Fibroblast of lung (primary cell): ENCODE measurements at places on chromosomes 12 and 14.
A peak's percentile ranks its signal among the peaks of the same experiment; 100 is the strongest.

- DNase-seq = no peak
Observed at GRCh38 chr12:4539167-4539870, 629 bp downstream of the RAD51AP1 start.

GRCh38 chr14:51630987-51631386 is 20.7 kb upstream of the FRMD6 start:
- no peak for DNase-seq

- peak; percentile 27 for DNase-seq
Observed at GRCh38 chr14:58772794-58773620, 135.2 kb downstream of the DACT1 start.

DNA sequence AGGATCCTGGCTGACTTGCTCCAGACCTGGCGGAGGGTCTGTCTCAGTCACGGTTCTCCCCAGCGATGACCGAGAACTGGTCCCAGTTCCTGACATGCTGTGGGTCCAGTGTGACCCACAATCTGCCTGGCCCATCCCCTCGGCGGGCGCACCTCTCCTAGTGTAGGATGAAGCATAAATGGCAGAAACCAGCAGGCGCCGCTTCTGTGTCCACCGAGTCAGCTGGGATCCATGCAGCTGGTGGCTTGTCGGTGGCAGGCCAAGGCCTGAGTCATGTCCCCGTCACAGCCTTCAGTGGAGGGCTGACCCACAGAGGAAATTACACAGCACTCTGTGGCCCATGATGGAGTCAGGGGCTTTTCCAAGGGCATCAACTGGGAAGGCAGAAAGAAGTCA is 38.5 kb downstream of the NFKBIA start:
- peak; percentile 31 for DNase-seq

GRCh38 chr14:82766996-82767395 is 1233.3 kb upstream of the SEL1L start:
- no peak for DNase-seq

DNA sequence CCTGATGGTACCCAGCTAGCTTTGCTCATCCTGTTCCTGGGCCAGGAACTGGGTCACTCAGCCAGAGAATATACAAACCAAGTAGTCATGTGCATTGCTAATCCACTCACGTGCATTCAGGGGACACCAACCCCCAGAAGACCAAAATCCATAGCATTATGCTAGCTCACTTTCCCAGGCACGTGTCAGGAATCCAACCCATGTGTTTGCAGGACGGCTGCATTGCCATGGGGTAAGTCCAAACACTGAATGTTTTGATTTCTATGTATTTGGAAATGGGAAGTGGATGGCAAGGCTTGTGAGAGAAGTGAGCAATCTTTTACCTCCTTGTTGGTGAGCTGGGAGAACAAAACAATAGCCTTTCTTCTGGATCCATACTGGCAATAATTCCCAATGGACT is 87.1 kb upstream of the FOXN3 start:
- DNase-seq = peak; percentile 37

GRCh38 chr14:74394549-74394948 is 31.5 kb downstream of the SYNDIG1L start:
- no peak for DNase-seq

GRCh38 chr12:40216516-40217288 is 8.1 kb upstream of the LRRK2 start:
- no peak for DNase-seq

- no peak for DNase-seq
Observed at GRCh38 chr14:20657216-20658211, 16.0 kb upstream of the OR6S1 start.

DNA sequence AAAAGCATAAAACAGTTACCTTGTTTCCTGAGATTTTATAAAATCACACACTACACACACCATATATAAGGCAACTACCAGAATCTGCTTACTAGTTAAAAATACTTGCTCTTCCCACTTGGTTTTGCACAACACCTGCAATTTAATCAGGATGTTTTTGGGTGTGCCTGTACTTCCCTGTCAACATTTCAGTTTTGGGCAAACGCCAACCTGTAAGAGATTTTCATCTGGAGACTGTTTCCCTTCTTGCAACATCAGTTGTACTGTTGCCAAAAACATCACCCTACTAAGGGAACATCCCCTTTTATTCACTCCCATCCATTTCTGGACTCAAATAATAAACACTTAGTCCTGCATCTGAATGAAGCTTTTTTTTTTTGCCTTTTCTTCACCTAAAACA is 172.3 kb downstream of the DUSP6 start:
- DNase-seq = peak; percentile 72

DNA sequence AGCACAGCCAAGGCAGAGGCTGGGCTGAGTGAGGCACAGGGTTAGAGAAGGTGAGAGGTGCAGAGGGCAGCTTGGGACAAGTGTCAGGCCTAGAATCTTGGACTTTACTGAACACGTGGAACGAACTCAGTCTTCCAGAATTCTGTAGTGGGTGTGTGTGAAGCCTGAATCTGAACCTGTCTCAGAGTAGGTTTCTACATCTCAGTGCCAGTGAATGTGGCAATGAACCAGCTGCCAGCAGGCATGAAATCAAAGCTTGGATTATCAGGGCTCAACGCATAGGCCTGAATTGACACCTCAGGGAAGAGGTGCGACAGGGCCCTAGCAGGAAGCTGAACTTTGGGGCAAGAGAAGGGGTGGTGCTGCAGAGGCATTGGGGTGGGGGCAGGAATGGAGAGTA is 104.6 kb downstream of the SAMD4A start:
- no peak for DNase-seq

DNA sequence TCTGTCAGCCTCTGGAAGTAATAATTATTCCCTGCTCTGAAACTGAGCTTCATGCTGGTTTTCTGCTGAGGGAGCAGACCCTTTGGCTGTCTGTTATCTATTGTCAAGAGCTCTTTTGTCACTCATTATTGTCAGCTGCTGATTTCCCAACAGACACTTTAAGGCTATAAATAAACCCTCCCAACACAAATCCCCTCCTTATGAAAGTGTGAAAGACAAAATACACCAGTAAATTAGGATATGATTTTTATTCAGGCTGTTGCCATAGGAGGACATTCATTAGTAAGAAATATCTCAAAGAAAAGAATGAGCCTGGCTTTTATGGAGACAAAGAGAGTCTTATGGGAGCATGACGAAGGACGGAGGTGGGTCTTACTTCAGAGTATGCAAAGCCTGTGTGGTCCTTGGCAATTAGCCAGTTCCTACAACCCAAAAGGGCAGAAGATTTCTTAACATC is 180.8 kb downstream of the CRADD start:
- DNase-seq = no peak

GRCh38 chr14:37262649-37263048 is 64.9 kb downstream of the MIPOL1 start:
- no peak for DNase-seq

GRCh38 chr12:26566675-26567074 is 266.3 kb downstream of the ITPR2 start:
- peak; percentile 44 for DNase-seq

GRCh38 chr14:55354500-55354899 is 57.1 kb downstream of the ATG14 start:
- DNase-seq = peak; percentile 66

GRCh38 chr14:72451054-72451972 is 442.6 kb downstream of the DPF3 start:
- peak; percentile 60 for DNase-seq

GRCh38 chr12:66852091-66852490 is 173.2 kb upstream of the GRIP1 start:
- no peak for DNase-seq

GRCh38 chr14:80606347-80606772 is 335.2 kb downstream of the CEP128 start:
- DNase-seq = no peak

- DNase-seq = no peak
Observed at GRCh38 chr12:55670276-55670675, 33.6 kb downstream of the OR10P1 start.

GRCh38 chr12:78885466-78885865 is 20.9 kb downstream of the SYT1 start:
- DNase-seq = peak; percentile 37

- DNase-seq = no peak
Observed at GRCh38 chr14:106691601-106692291, 1165.4 kb downstream of the TMEM121 start.

- DNase-seq = no peak
Observed at GRCh38 chr14:24123424-24124417, 6.7 kb upstream of the FITM1 start.

- no peak for DNase-seq
Observed at GRCh38 chr12:124618291-124618902, 51.0 kb upstream of the NCOR2 start.

DNA sequence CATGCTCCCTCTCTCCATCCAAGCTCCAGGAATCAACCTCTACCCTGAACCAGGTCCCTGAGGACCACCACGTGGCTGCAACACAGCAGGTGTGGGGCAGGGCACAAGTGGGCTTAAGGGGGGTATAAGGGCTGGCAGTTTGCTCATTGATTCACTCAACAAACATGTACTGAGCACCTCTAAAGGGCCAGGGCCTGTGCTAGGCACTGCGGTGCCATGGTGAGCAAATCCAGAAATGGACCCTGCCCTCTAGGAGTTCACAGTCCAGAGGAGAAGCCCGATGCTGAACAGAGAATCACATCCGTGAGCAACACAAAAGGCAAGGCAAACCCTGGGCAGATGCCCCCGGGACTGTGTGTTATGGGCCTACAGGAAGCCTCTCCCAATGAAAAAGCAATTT is 6.5 kb upstream of the AQP2 start:
- no peak for DNase-seq

GRCh38 chr14:105116451-105117256 is 51.4 kb upstream of the GPR132 start:
- DNase-seq = no peak

- DNase-seq = no peak
Observed at GRCh38 chr12:99334285-99335056, 313.1 kb upstream of the GARIN6 start.

DNA sequence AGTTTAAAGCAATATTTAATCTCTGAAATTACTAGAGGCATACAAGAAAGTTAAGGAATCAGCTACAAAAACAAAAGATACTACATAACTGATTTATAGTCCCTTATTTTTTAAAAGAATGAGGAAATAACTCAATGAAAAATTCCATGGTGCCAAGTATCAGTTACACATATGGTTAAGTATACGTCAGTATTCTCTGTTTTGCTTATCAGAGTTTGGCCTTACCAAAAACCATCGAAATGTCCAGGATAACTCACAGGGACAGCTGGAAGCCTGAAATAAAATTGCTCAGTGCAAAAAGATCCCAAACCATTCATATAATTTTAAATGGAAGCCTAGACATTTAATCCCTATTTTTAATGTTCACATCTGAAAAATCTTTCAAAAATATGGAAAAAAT is 3.6 kb downstream of the CFL2 start:
- DNase-seq = peak; percentile 28

DNA sequence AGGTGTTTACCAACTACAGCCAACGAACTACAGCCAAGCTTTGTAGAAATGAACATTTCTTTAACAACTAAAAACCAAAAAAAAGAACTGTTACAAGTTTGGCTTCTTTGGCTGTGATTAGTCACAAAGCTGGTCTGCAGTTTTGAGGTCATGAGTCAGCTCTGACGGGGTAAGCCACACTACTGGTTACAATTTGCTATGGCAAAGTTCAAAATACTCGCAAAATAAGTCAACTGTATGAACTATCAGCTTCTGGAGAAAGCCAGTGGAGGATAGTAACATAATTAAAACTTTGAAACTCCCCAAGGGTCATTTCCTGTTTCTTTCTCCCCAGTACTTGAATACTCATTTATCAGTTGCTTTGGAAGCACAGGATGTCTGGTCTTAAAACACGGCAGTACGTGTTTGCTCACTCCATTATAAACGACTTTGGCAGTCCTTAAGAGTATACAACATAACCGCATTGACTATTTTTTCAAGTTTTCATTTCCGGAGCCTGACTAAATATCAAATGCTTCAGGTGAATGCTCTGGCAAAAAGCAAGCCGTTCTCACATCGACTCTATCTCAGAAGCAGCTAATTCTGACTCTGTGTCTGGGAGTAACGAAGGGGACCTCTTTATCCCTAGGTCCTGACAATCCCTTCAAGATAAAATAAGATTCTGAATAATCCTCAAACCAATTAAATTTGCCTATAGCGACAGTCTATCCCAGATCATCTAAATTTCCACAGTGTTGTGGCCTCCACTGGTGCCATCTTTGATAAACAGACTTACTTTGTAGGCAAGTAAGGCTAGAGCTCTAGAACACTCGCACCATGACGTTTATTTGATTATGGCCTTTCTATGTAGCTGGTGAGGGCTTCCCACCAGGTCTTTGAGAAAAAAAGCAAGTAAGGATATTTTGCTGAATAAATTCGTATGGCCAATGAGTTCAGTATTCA is 10.6 kb downstream of the PHLDA1 start:
- DNase-seq = peak; percentile 99
